ENCODE measurements at places on chromosomes 7 and 10.

DNA sequence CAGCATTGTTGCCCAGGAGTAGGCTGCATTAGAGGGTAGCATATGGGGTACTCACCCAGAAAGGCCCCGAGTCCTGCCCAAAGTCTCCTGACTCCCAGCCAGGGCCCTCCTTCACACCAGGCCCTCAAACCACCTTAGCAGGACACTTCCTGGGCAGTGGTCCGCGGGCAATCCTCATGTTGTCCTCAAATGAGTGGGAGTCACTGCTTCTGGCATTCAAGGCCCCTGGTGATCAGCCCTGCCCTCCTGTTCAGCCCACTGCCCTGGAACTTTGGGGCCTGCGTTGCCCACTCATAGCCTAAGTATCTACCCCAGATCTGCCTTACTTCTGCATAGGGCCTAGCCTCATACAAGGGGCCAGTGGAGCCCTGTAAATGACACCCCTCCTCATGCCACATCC is 70.9 kb upstream of the PRLHR start:
- DNase-seq = no peak

GRCh38 chr10:60921633-60922032 is 22.4 kb downstream of the RHOBTB1 start:
- no peak for DNase-seq

- DNase-seq = no peak
These were observed 57.9 kb upstream of the FEZF1 start for GRCh38 chr7:122362473-122362872.

DNA sequence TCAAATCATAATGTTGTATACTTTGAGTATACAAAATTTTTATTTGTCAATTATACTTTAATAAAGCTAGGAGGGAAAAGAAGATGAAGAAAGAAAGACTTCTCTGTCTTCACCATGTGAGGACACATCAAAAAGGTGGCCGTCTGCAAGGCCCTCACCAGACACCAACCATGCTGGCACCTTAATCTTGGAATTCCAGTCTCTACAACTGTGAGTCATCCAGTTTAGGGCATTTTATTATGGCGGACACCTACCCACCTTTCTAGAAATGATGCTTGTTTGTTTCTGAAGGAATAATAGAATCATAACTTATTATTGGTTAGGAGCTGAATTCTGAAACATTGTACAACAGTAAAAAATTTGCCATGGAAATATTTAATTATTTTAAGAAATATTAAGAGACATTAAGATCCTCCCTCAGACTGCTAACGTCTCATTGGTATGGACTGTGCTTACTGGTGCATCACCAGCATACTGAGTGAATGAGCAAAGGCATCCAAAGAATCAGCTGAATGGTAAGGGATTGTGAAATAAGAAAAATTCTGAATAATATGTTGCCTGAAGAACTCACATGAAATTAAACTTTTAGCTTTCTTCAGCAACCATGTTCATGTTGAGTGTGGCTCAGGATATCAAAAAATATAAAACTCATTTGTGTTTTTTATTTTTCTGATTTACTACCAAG is 536.6 kb downstream of the HTR7 start:
- no peak for DNase-seq

DNA sequence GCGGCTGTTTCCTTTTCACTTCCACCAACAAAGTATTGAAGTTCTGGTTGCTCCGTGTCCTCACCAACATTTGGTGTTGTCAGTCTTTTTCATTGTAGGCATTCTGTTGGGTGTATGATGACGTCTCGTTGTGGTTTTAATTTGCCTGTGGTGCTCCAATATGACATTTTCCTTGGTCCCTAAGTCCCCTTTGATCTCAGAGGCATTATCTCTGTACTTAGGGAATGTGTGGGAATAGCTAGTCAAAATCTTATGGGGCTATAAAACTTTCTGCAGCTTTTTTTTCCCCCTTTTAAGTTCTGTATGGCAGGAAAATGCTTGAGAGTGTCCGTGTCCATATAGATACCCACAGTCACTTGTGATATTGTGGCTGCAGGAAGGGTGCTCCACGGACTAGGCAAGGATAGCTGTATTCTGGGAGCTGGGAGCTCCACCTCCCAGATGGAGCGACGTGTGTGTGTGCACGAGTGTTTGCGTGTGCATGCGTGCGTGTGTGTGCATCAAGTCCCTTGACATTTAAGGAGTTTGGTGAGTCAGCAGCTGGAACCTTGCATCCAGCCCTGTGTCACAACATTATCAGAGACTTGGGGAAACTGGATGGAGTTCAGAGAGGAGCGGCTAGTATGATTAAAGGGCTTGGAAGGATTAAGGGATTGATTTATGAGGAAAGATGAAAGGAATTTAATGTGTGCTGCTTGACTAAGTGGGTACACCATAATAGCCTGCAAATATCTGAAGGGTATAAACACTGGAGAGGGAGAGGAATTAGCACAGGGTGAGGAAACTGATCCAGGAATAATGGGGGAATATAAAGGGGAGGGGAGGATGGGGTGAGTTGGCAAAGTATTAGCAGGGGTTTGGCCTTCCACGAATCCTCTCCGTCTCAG is 66.8 kb downstream of the LRMDA start:
- DNase-seq = no peak
